ENCODE measurements at places on chromosomes 1 and 21. TPM values are rescaled to one million over a fixed set of nuclear protein-coding genes. Genes with fewer than 3 reads are reported as not detected.
A peak's percentile ranks its signal among the peaks of the same experiment; 100 is the strongest.

Gene TEDDM1
- total RNA-seq: not detected

Gene TLCD4
- total RNA-seq: 11.3 TPM

DNA sequence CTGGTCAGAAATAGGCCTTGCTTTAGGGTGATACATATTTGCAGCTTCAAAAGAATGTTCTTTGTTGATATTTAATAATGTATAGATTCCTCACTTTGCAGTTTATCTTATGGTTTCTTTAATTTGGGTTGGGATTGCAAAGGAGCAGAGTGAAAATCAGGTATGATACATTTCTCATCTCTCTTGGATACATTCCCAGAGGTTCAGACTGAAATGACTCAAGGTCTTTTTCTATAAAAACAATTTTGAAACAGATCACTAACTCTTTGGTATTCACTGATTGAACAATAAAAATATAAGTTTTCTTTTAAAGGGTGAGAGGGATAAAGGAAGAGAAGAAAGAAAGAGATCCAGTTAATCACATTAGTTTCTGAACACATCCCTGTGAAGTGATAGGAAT is 606.5 kb upstream of the CAMK1G start:
- no peaks in the 10 kb centered on the region for H3K27me3 ChIP-seq
- no peak overlapping the region for H3K4me3 ChIP-seq
- no peak overlapping the region for H3K27ac ChIP-seq
- H3K4me1 ChIP-seq: no peaks in the 10 kb centered on the region
- no peak for DNase-seq

DNA sequence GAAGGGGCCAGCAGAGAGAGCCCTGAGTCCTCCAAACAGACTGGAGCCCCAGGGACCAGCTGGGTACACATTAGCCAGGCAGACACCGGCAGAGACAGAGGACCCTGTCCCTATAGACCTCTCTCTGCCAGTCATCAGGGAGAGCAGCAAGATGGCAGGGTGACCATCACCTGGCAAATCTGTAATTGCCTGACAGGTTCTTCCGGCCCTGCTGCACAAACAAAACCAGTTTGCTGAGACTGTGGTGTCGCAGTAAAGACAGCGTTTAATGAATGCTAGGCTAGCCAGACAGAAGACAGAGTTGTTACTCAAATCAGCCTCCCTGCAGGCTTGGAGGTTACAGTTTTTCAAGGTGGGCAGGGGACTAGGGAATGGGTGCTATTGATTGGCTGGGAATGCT is 618.9 kb downstream of the NPHP4 start:
- no peak for DNase-seq
- H3K27ac ChIP-seq: no peak overlapping the region
- no peak overlapping the region for H3K4me3 ChIP-seq
- H3K27me3 ChIP-seq: peaks cover 12% of the 10 kb centered on the region

DNA sequence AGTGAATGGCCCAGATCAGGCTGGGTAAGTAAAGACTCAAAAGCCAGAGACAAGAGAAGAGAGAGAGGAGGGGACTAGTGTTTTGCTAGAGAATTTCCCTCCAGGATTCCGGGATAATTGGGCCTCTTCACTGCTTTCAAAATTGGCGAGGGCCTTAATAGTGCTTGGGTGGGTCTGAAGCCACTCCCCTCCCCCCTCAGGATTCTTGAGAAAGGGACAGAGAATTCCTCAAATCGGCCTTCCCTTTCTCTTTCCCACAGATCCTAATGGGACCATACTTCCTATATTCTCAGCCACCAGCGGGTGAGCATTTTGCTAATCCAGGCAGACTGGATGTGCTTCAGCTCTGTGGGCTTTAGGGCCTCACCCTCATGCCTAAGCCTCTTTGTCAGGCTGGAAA is 11.9 kb downstream of the SFN start:
- H3K36me3 ChIP-seq: peaks cover 30% of the 10 kb centered on the region
- H3K4me3 ChIP-seq: no peak overlapping the region
- H3K27me3 ChIP-seq: no peaks in the 10 kb centered on the region
- DNase-seq: no peak

- no peak overlapping the region for H3K27ac ChIP-seq
- DNase-seq: no peak
- no peaks in the 10 kb centered on the region for H3K36me3 ChIP-seq
- no peaks in the 10 kb centered on the region for H3K4me1 ChIP-seq
These were observed 108.3 kb upstream of the FGGY start for GRCh38 chr1:59188413-59189213.

Gene LCE2A
- total RNA-seq: not detected

Gene TTF2
- 18.0 TPM for total RNA-seq

DNA sequence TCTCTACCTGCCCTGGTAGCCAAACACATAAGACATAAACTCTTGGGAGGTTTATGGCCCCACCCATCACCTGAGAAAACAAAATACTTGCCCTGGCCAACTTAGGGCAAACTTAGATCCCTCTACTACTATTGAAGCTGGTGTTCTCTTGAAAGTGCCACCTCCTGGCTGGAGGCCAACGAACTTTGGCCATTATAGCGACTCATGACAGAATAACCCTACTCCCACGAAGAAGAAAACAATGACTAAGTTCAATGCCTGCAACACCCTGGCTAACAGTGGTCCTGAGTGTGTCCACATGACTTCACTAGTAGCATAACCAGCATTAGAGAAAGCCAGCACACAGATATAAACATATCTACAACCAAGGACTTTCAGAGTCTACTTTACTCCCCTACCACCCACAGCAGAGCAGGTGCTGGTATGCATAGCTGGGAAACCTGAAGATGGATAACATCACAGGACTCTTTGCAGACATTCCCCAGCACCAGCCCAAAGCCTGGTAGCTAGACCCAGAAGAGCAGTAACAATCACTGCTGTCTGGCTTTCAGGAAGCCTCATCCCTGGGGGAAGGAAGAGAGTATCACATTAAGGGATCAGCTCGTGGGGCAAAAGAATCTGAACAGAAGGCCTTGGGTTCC is 81.0 kb downstream of the SLC30A10 start:
- H3K36me3 ChIP-seq: no peaks in the 10 kb centered on the region
- DNase-seq: no peak
- no peaks in the 10 kb centered on the region for H3K27me3 ChIP-seq
- H3K4me1 ChIP-seq: no peaks in the 10 kb centered on the region
- no peak overlapping the region for H3K27ac ChIP-seq

- H3K27ac ChIP-seq: no peak overlapping the region
- no peaks in the 10 kb centered on the region for H3K27me3 ChIP-seq
These were observed 39.1 kb downstream of the CLIC6 start for GRCh38 chr21:34707876-34708325.

- DNase-seq: no peak
- no peaks in the 10 kb centered on the region for H3K27me3 ChIP-seq
- H3K36me3 ChIP-seq: no peaks in the 10 kb centered on the region
- H3K27ac ChIP-seq: no peak overlapping the region
- H3K4me1 ChIP-seq: peaks cover 8% of the 10 kb centered on the region
These were observed 223.6 kb upstream of the JUN start for GRCh38 chr1:59007429-59007819.

GRCh38 chr1:17831597-17831996 is 76.5 kb downstream of the ACTL8 start:
- H3K27ac ChIP-seq: no peak overlapping the region
- no peak for DNase-seq
- no peaks in the 10 kb centered on the region for H3K36me3 ChIP-seq

GRCh38 chr1:2517966-2518365 is 8.4 kb downstream of the PANK4 start:
- peaks cover 88% of the 10 kb centered on the region for H3K36me3 ChIP-seq
- no peak for DNase-seq
- H3K27ac ChIP-seq: no peak overlapping the region
- H3K27me3 ChIP-seq: no peaks in the 10 kb centered on the region
- H3K4me1 ChIP-seq: peaks cover 2% of the 10 kb centered on the region

GRCh38 chr21:30340714-30341573 is 3.5 kb upstream of the KRTAP27-1 start:
- H3K36me3 ChIP-seq: no peaks in the 10 kb centered on the region
- H3K27me3 ChIP-seq: no peaks in the 10 kb centered on the region
- no peak overlapping the region for H3K27ac ChIP-seq
- H3K4me1 ChIP-seq: no peaks in the 10 kb centered on the region
- peak; percentile 45 for DNase-seq

Data from lower lobe of right lung (tissue), 2 donors.